ENCODE measurements at places on chromosomes 6 and 20.

- no peak for DNase-seq
Observed at GRCh38 chr20:10655720-10656669, 17.8 kb downstream of the JAG1 start.

DNA sequence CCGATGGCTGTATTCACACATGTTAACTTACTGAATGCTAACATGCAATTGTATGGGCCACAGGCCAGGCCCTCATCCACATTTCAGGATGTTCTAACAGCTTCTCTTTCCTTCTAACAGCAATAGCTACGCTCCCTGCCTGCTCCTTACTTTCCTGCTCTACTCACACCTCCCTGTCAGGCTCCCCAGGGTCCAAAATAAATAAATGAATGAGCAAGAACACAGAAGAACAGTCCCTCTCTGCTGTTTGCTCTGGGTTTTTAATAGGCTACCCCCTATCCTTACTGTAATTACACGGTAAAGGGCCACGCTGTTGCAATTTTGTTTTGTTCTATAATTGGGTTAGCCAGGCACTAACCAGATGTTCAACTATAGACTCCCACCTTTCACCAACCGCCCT lies 135.6 kb downstream of the GMDS start:
- no peak for DNase-seq

GRCh38 chr6:4296552-4296951 lies 161.2 kb upstream of the ECI2 start:
- DNase-seq, result no peak

DNA sequence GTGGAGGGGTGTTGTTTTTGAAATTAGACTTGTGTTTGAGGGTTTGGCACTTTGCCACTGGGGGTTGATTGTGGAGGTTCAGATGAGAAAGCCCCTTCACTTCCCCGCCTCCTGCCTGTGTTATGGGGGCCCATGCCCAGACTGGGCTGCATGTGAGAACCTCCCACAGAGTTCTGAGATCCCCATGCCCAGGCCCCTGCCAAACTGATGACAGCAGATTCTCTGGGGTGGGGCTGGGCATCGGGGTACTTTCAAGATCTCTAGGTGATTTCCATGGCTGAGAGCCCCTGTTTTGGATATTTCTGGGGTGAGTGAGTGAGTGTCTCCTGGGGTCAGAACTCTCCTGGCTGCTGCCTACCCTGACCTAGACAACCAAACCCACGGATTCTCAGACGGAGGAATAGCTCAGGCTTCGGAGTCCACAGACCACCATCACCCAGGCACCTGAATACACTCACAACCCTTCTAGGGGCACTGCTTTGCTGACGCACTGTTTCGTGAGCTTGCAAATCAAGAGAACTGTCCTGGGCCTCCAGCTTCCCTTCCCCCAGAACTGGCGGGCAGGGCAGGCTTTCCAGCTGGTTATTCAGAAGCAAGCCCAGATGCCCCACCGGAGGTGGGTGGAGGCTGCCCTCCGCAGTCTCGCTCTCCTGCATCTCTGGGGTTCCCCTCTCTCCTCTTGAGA lies 6.3 kb downstream of the BCAS1 start:
- no peak for DNase-seq

- DNase-seq, result no peak
Observed at GRCh38 chr6:170125456-170126300, 165.2 kb downstream of the DLL1 start.

GRCh38 chr20:16501301-16501700 lies 71.9 kb downstream of the KIF16B start:
- DNase-seq, result no peak

DNA sequence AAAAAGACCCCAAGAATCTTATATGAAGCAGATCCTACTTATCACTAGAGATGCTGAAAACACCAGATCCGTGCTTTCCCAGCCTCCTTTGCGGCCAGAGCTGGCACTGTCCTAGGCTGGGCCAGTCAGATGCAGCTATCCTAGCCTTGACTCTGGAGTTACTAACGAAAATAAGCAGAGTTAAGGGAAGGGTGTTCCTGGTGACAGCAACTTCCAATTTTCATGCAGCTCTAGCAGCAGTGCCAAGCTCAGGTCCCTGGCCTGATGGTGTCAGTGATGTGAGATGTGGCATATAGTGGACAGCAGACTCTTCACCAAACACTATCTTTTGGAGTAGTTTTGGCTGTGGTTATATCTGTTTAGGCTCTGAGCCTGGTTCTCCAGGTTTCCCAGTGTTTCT lies 25.6 kb upstream of the ABCC10 start:
- no peak for DNase-seq

DNA sequence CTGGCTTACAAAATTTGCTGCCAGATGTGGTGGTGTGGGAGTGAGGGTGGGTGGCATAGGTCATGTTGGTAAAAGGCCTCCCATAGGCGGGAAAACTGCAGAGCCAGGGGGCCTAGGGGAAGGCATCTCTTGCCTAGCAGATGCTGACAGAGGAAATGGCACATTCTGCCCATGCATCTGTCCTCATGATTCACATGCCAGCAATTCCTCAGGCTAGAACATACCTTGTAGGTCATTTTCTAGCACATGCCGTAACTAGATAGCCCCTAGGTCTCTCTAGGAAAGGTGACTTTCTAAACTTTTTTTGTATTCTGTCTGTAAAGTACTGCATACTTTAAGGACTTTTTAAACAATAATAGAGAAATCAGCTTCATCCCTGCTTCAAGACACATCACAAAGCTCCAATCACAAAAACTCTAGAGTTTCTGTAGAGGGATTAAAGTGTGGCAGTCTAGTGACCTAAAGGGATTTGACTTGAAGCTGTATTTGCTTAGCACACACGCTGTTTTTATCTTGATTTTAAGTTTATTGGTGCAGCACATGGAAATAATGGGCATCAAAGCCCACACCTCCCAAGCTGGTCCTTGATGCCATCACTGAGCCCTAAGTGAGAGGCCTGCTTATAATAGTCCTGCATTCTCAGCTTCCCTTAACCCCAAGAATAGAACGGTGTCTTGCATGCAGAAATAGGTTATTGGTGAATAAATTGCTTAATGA lies 55.2 kb downstream of the ANKEF1 start:
- DNase-seq, result no peak
